ENCODE measurements at places on chromosomes 11 and 22. TPM values are rescaled to one million over a fixed set of nuclear protein-coding genes. Genes with fewer than 3 reads are reported as not detected.

- no peak for DNase-seq
Measured at GRCh38 chr11:9943386-9944110, 279.7 kb downstream of the SWAP70 start.

DNA sequence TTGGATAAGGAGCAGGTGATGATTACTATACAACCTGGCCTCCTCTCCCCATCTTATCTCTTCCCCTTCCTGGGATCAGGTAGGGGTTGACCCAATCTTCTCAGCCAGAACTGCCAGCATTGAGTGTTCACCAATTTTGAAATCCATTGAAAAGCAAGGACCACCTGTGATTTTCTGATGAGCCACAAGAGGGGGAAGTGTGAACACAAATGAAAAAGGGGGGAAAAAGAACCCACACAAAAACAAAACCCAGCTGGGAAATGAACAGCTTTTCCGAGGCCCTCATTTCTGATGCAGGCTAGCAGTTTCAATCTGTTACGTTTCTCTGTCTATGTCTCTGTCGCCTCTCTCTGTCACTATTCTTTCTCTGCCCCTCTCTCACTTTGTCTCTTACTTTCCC lies 161.9 kb downstream of the INSC start:
- no peak for DNase-seq

DNA sequence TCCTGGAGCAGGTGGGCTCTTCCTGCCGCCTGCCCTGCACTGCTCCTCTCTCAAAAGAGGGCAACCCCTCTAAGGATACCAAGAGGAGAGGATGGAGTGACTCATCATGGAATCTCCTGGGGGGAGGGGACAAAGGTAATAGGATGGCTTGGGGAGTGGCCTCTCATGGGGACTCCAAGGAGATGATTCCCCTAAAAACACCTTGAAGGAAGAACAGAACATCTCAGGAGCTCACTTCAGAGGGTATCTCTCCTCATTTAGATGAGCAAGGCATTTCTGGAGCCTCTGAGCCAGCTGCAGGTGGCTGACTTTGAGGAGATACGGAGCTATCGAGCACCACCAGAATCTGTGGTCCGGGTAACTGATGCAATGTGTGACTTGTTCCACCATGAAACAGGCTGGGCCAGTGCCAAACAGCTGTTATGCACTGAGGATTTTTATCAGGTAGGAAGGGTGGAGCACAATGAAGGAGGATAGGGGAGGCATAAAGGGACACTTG lies 40.2 kb downstream of the RRP8 start:
- DNase-seq, result no peak

DNA sequence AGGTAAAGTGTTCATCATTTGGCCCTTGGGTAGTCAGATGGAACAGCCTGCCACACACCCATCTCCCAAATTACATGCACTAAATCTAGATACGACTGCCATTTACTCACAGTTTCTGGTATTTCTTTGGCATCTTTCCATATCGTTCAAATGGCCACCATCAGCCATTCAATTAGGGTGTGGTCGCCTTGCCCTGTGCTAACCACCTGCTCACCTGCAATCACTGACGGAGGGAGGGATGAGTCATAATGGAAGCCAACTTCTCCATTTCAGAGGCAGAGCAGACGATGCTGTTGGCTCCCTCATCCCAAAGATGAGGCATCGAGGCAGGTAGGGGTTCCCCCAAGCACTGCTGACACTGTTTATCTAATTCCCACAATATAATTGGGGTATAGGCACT lies 14.6 kb downstream of the MS4A6A start:
- DNase-seq, result no peak

DNA sequence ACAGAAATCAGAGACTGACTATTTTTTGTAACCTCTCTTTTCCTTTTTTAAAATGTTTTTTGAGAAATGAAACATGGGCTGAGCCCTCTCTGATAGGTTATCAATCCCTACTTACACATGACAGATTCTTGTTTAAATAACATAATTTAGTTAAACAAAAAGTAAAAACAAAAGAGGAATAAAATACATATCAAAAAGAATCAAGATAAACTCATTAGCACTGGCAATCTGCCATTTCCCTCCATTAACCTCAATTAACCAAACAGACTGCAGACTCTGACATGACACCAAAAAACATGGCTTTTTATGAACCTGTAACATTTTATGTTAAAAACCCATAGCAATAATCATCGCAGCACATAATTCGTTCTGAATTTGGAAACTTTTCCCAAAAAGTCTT lies 284.4 kb upstream of the MTNR1B start:
- no peak for DNase-seq

DNA sequence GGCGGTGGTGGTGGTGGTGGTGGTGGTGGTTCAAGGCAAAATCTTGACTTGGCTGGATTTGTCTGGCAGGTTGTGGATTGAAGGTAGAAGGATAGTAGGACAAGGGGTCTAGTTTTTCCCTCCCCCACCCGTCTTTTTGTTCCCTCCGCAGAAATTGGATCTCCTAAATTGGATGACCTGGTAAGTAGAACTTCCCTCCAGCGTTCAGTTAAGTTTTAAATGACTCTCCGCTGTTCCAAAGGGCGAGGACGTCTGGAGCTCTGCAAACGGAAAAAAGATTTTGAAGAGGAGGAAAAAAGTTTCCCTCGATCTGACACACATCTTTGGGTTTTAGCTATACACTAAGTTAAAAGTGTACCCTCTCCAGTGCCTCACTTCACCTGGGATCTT lies 422 bp upstream of the LGR4 start:
- no peak for DNase-seq

DNA sequence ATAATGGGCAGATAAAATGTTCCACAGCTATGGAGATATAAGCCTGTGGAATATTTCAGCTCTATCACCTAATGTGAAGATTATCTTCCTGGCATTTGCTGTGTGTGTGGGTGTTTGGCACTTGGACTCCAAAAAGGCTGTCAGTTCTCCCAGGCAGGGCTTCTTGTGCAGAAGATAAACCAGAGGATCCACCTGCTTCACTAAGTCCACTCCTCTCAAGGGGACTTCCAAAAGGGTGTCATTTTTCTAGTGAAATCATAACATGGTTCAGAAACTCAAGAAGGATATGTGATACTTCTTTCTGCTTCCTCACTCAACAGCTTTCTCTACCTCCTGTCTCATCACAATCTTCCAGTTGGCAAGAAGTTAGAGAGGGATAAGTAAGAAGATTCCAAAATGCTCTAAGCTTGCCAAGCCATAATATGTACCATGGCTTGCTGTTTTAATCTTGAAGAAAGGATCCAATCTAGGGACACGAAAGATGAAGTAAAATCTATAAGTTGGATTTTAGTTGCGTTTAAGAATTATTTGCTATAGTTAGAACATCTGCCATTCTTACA lies 206.2 kb upstream of the MTMR2 start:
- DNase-seq, result no peak

- no peak for DNase-seq
Measured at GRCh38 chr22:30822216-30823014, 127.7 kb downstream of the OSBP2 start.

GRCh38 chr11:103709371-103709770 lies 327.1 kb upstream of the DDI1 start:
- no peak for DNase-seq

GRCh38 chr11:44823006-44823405 lies 96.2 kb downstream of the TSPAN18 start:
- DNase-seq, result no peak

DNA sequence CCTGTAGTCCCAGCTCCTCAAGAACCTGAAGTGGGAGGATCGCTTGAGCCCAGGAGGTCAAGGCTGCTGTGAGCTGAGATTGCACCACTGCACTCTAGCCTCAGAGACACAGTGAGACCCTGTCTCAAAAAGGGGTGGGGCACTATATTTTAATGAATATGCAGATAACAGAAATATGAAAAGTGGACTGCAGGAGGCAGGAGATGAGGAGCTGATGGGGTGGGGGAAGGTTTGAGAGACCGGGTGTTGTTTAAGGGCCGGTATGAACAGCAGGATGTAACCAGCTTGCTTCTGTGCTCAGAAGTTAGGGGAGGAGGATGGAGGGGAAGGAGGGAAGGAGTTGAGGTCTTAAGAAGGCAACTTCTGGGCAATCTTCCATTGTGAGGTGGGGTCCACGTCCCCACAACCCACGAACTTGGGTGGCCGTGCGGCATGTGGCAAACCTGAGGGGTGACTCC lies 1.3 kb upstream of the B4GALNT4 start:
- DNase-seq, result no peak

- DNase-seq, result no peak
Measured at GRCh38 chr11:65112546-65113360, 1.1 kb downstream of the TM7SF2 start.

GRCh38 chr11:114291381-114291780 lies 4.8 kb upstream of the NNMT start:
- DNase-seq, result no peak

- no peak for DNase-seq
Measured at GRCh38 chr11:12687216-12687623, 13.0 kb downstream of the TEAD1 start.

DNA sequence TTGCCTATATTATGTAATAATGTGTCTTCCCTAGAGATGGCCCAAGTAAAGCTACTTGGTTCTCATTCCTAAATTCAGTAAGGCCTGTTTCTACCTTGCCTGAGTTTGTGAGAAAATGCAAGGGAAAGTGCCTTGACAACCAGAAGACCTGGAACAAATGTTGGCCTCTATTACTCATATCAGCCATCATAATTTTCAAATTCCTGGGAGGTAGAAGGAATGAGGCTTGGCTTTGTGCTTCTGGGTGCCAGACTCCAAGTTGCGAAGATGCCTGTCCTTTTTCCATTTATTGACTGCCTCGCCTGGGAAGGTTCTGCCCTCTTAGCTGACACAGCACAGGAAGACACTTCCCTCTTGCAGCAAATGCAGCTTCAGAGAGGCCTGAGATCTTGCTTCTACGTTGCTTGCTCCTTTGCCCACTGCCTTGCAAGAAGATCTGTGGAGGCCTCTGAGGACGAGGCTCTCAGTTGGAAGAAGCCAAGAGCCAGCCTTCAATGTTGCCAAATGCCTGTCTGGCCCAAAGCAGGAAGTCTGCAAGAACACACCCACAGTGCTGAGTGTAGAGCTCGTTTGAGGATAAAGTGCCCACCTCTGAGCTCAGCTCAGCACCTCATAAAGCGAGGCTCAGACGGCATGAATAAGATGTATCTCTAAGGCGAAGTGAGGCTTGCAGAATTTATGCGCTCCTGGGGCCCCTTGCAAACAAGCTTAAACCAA lies 120.1 kb downstream of the GALNT18 start:
- no peak for DNase-seq

GRCh38 chr11:132114743-132115142 lies 744.3 kb downstream of the NTM start:
- no peak for DNase-seq

GRCh38 chr11:106088896-106089295 lies 11.4 kb downstream of the AASDHPPT start:
- DNase-seq, result no peak

DNA sequence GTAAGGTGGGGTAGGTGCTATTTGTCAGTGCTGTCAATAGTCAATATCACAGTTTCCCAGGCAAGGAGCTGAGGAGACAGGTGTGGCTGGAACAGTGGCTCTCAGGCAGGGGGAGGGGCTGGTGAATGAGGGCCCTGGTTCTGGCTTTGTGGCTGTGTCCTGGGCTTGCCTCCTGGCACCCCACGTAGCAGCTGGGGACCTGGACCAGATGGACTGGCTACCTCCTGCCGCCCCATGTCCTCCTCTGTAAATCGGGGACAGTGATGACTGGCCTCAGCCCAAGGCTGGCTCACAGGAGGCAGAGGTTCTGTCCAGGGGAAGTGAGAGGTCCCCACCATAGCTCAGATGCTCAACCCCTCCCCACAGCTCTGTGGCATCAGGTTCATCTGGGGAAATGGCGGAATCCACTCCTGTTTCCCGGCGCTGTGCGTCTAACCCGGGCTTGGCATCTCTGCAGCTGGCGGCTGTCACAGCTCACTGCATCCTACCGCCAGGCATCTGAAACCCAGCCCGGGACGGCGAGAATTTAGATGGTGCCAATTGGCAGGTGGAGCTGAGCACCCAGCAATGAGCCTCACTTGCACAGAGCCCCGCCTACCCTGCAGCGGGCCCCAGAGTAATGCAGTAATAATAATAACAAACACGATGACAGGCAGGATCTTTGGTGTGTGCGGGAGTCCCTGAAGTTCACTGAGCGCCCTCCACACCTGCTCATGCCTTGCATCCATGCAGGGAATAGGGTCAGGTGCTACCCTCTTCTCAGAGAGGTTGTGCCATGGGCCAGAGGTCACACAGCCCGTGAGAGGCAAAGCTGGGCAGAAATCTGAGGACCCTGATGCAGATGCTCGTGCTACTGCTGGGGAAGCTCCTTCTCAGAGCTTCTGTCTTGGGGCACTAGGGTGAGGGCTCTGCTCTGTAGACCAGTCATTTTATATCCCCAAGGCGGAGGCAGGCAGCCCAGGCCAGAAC lies 27.8 kb upstream of the SHISAL1 start:
- no peak for DNase-seq

DNA sequence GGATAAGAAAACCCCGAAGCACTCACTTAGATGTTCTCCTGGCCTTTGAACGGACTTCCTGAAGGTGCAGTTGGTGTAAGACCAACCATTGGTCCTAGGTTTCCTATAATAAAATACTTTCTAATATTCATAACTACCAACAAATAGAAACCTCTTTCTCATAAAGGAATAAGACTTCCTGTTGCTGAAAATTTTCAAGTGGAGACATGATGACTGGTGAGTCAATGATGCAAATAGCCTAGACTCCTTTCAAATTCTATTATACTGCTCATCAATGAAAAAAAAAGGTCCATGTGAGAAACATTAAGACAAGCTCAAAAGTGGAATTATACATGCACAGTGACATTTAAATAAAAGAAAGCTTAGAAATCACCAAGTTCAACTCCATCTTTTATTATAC lies 862.8 kb downstream of the FAM181B start:
- DNase-seq, result no peak

DNA sequence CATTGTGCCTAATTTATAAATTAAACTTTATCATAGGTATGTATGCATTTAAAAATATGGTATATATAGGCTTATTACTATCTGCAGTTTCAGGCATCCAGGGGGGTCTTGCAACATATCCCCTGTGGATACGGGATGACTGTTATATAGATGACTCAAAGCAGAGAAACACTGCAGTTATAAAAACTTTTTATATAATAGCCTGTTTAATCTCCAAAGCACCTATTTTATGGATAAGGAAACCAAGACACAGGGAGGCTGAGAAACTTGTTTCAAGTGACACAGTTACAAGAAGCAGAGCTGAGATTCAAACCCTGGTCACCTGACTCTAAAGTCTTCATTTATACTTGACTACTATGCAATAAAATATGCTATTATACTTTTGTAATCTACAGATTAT lies 897.7 kb downstream of the KCNA4 start:
- DNase-seq, result no peak

- DNase-seq, result no peak
Measured at GRCh38 chr22:20948989-20949388, 18.1 kb upstream of the AIFM3 start.

The RAB3IL1 gene
- 32.2 TPM for total RNA-seq

The MICAL3 gene
- 35.1 TPM for total RNA-seq

The NCF4 gene
- 37.6 TPM for total RNA-seq

The SCUBE2 gene
- total RNA-seq, result 36.3 TPM

The FZD4 gene
- total RNA-seq, result 47.1 TPM

The APOA5 gene
- not detected for total RNA-seq

The HBG1 gene
- not detected for total RNA-seq

The CDHR5 gene
- not detected for total RNA-seq

The C22orf31 gene
- not detected for total RNA-seq
